ENCODE measurements at places on chromosomes 12 and 14.

DNA sequence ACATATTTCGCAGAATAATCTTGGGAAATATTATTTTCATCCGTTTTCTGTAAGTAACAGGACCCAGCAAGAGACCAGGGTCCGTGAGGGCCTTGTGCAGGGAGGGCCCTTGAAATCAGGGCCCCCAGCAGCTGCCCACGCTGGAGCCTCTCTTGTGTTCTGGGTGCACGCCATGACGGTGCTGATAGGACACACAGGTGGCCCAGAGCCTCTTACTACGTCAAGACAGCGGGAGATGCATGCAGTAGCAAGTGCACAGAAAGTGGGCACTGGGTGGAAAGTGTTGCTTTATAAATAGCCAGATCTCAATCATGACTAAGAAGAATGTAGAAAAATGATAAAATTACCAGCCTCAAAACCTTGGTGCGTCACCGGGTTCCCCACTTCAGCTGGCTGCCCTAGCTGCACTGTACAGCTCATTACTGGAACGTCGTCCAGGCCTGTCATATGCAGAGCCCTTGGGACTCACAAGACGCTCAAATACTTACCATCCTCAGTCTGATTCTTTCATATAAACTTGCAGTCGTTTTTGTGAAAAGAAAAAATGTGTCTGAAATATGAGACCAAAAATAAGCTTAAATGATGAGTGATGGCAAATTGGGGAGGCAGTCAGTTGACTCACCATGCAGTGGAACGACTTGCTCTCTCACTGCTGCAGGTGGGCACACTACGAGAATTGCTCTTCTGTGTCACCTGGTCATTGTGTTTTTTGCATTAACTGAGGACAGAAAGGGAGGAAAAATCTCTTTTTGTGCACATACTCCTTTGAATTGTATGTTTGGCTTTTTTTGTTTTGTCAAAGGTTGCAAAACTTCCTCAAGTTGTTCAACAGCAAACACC, 68.2 kb downstream of the DDX51 start:
- no peak for DNase-seq

GRCh38 chr12:64678248-64678647, 68.0 kb downstream of the RASSF3 start:
- no peak for DNase-seq

DNA sequence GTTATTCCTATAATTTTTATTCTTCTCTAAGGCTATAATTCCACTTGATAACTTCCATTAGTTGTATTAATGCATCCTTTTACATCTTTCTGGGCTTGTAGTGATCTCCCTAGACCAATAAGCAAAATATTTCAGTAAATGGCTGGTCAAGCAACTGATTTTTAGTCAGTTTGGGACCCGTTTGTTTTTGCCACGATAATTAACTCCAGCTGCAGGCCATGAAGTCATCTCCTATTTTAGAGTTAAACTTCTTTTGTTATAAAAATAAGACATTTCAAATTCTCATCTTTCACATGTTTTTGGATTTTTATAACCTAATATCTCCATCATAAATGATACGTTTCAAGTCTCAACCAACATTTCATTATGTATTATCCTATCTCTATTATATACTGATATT, 49.4 kb downstream of the MAGOHB start:
- no peak for DNase-seq

DNA sequence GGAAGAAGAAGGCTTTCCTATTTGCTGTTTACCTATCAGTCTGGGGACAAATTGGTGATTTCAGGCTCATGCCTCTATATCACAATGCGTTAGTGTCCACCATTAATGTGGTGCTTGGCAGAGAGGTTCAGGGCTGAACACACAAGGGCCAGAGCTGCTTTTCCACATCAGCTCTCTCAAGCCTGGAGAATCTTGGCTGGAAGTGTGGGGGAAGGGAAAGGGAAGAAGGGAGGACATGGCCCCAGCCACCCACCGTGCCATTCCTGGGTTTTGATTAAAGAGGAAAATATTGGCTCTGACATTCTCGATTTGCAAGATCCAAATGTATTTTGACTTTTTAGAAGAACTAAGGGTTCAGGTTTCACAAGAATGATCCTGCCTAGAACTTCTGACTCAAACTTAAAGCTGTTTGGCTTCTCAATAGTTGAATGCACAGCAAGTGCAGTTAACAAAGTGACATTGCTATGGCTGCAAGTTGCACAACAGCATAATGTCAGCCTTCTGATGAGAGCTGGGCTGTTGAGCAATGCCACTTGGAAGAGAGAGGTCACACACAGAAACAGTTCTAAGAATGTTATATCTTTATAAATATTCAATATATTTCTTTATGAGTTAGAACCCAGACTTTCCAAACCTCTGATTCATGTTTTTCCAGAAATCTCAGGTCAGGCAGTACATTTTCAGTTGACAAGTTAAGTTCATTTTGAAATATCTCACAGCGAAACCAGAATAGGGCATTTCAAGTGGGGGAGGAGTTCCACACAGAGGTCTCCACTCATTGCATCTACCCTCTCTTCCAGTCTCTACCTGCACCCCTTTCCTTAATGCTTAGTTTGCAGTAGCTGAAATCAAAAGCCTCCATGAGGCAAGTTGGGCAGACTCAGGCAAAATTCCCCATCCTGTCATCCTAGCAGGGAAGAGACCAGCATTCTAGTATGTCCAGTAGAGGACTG, 25.3 kb downstream of the IGF1 start:
- DNase-seq, result peak; percentile 70

Measured in SIG-M5 (cell line).